ENCODE measurements at places on chromosomes 3 and 15. TPM values are rescaled to one million over a fixed set of nuclear protein-coding genes. Genes with fewer than 3 reads are reported as not detected.
A peak's percentile ranks its signal among the peaks of the same experiment; 100 is the strongest.

- H3K4me3 ChIP-seq, result no peak overlapping the region
- no peak overlapping the region for H3K27ac ChIP-seq
- no peaks in the 10 kb centered on the region for H3K4me1 ChIP-seq
- peaks cover 3% of the 10 kb centered on the region for H3K36me3 ChIP-seq
These were observed 13.1 kb downstream of the MKRN2OS start for GRCh38 chr3:12532182-12532581.

GRCh38 chr3:50243543-50243895 is 7.5 kb downstream of the GNAI2 start:
- no peaks in the 10 kb centered on the region for H3K36me3 ChIP-seq
- H3K4me3 ChIP-seq, result no peak overlapping the region
- H3K27ac ChIP-seq, result peak overlapping the region; percentile 81

GRCh38 chr3:36501616-36502015 is 121.3 kb downstream of the STAC start:
- H3K4me1 ChIP-seq, result no peaks in the 10 kb centered on the region
- no peak overlapping the region for H3K27ac ChIP-seq
- no peaks in the 10 kb centered on the region for H3K36me3 ChIP-seq
- DNase-seq, result no peak
- H3K27me3 ChIP-seq, result no peaks in the 10 kb centered on the region

GRCh38 chr15:72161361-72162132 is 36.0 kb downstream of the GRAMD2A start:
- DNase-seq, result no peak
- no peak overlapping the region for H3K27ac ChIP-seq
- no peaks in the 10 kb centered on the region for H3K36me3 ChIP-seq
- H3K4me1 ChIP-seq, result no peaks in the 10 kb centered on the region

DNA sequence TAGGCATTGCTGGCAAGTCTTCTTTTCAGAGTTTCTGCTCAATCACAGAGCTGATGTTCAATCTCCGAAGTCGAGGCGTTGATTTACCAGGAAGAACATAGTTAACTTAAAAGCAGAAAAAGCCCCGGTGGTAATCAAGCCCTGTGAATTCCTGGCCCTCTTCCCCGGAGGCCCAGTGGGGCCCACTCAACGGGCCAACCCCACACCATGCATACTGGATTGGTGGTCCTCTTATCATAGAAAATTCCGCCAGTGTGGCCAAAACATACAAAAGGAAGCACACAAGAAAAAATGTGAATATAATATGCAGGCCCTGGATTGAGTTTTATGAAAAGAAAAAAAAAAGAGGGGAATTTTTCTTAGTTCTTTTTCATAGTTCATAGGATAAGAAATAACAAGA is 873.0 kb upstream of the NR2F2 start:
- H3K4me1 ChIP-seq, result no peaks in the 10 kb centered on the region
- no peak overlapping the region for H3K27ac ChIP-seq
- no peaks in the 10 kb centered on the region for H3K27me3 ChIP-seq
- H3K4me3 ChIP-seq, result no peak overlapping the region

- H3K4me1 ChIP-seq, result peaks cover 4% of the 10 kb centered on the region
- no peaks in the 10 kb centered on the region for H3K36me3 ChIP-seq
- no peak overlapping the region for H3K4me3 ChIP-seq
- no peak overlapping the region for H3K27ac ChIP-seq
- DNase-seq, result no peak
These were observed 3.4 kb upstream of the SNX22 start for GRCh38 chr15:64148168-64148567.

The CSPG4 gene
- total RNA-seq, result 0.95 TPM

- H3K27ac ChIP-seq, result peak overlapping the region; percentile 33
- H3K36me3 ChIP-seq, result no peaks in the 10 kb centered on the region
These were observed 13.6 kb upstream of the DAG1 start for GRCh38 chr3:49456466-49456865.

The TRH gene
- not detected for total RNA-seq

- H3K4me3 ChIP-seq, result no peak overlapping the region
- H3K27me3 ChIP-seq, result no peaks in the 10 kb centered on the region
- H3K27ac ChIP-seq, result no peak overlapping the region
- no peaks in the 10 kb centered on the region for H3K36me3 ChIP-seq
- DNase-seq, result no peak
These were observed 5.6 kb downstream of the ZBTB38 start for GRCh38 chr3:141373768-141374526.

DNA sequence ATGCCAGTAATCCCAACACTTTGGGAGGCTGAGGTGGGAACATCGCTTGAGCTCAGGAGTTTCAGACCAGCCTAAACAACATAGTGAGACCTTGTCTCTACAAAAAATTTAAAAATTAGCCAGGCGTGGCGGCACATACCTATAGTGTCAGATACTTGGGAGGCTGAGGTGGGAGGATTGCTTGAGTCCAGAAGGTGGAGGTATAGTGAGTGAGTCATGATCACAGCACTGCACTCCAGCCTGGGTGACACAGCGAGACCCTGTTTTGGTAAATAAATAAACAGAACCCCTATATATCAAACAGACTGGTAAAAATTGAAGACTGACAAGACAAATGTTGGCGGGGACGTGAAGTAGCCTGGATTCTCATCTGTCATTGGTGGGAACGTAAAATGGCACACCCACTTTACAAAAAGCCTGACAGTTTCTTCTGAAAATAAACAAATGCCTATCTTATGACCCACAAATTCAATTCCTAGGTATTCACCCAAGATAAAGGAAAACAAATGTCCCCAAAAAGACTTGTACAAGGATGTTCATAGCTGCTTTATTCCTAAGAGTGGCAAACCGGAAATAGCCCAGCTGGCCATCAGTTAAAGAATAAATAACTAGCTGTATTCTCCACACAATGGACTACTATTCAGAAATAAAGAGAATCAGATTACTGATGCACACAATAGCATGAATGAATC is 47.0 kb upstream of the GK5 start:
- H3K27ac ChIP-seq, result no peak overlapping the region
- DNase-seq, result no peak
- H3K4me3 ChIP-seq, result no peak overlapping the region
- H3K36me3 ChIP-seq, result no peaks in the 10 kb centered on the region
- no peaks in the 10 kb centered on the region for H3K4me1 ChIP-seq

DNA sequence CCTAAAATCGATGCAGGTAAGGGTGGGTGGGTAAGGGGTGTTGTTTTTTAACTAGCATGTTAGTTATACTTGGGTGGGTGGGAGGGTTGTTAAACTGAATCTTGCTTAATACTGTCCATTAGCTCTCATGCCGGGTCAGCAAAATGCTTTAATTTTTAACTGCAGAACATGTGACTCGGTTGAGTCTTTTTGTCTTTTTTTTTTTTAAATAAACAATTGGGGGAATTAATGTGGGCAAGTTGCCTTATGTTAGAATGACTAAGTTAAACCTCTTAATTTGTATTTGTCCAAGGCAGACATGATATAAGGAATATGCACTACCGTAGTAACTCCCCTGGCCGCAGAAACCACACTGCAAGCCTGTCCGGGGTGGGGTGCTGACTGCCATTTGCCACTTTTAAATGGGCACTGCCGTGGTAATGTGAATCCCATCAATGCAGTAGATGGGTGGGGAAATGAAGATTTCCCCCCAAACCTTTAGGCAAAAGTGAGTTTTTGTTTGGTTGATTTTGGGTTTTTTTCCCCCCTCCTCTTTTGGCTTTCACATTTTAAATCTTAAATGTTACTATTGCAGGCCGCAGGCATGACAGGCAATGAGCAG is 54.3 kb upstream of the CCR4 start:
- H3K4me3 ChIP-seq, result no peak overlapping the region
- H3K36me3 ChIP-seq, result no peaks in the 10 kb centered on the region
- H3K4me1 ChIP-seq, result no peaks in the 10 kb centered on the region
- H3K27me3 ChIP-seq, result no peaks in the 10 kb centered on the region
- no peak for DNase-seq

The GUCA1C gene
- total RNA-seq, result 19.0 TPM

The PAQR5 gene
- total RNA-seq, result 5.2 TPM

- no peak for DNase-seq
- no peaks in the 10 kb centered on the region for H3K4me1 ChIP-seq
- no peaks in the 10 kb centered on the region for H3K36me3 ChIP-seq
- no peaks in the 10 kb centered on the region for H3K27me3 ChIP-seq
- H3K27ac ChIP-seq, result no peak overlapping the region
These were observed 97.4 kb upstream of the RNU6-1 start for GRCh38 chr15:67937153-67937761.

Data from pancreas (tissue), 10 donors.